ENCODE measurements at places on chromosomes 1 and 21. TPM values are rescaled to one million over a fixed set of nuclear protein-coding genes. Genes with fewer than 3 reads are reported as not detected.

The DNASE2B gene
- not detected for total RNA-seq

The COL16A1 gene
- 5.7 TPM for total RNA-seq

The NPR1 gene
- 1.6 TPM for total RNA-seq

The ZNF670 gene
- 3.5 TPM for total RNA-seq

The HOOK1 gene
- 0.27 TPM for total RNA-seq

The LRRC41 gene
- 35.5 TPM for total RNA-seq
